ENCODE measurements at places on chromosomes 2 and 18. TPM values are rescaled to one million over a fixed set of nuclear protein-coding genes. Genes with fewer than 3 reads are reported as not detected.

The EMILIN2 gene
- 37.4 TPM for total RNA-seq

The CD28 gene
- total RNA-seq = 85.3 TPM

The TBR1 gene
- 0.10 TPM for total RNA-seq

The ASTL gene
- 6.5 TPM for total RNA-seq

The SLC30A3 gene
- total RNA-seq = not detected

The FBXO36 gene
- total RNA-seq = 1.0 TPM

The CDH20 gene
- 0.10 TPM for total RNA-seq

The SLC4A5 gene
- 6.7 TPM for total RNA-seq
